ENCODE measurements at places on chromosomes 7 and 10.

GRCh38 chr7:69412331-69413146 lies 185.7 kb upstream of the AUTS2 start:
- no peak for DNase-seq

GRCh38 chr10:10367264-10367663 lies 650.4 kb upstream of the CELF2 start:
- DNase-seq, result no peak

GRCh38 chr7:1193593-1194424 lies 33.8 kb upstream of the ZFAND2A start:
- no peak for DNase-seq

DNA sequence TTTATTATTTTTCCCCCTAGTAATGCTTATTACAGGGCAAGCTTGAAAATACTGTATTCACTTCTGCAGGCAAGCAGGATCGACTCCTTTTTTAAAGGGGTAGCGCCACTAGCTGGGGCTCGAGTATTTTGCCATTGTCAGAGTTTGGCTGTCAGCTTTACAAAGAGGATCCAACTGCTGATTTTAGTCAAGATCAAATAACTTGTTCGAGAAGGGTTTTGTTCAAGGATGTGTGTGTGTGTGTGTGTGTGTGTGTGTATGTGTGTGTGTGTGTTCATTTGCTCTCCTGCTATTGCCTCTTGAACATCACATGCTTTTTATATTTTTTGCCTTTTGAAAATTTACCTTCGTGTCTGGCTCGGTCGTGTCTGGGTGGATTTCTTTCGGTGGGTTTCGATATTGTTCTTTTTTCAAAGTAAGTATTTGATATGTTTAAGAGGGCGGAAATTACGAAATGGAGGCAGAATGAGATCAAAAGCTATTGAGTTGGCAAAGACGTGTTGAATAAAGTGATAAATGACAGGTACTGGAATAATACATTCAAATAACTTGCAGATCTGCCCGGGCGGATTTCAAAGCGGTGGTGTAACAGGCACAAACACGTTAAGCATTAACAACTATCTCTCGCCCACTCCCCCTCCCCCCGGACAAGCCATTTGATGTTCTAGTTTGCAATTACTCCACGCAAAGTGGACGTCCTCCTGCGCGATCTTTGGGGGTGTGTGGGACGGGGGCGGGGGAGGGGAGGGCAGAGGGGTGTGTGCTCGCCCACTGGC lies 1.1 kb downstream of the ARID5B start:
- no peak for DNase-seq

GRCh38 chr7:129615018-129615417 lies 3.5 kb downstream of the NRF1 start:
- DNase-seq, result no peak

GRCh38 chr10:132506711-132507408 lies 30.7 kb upstream of the INPP5A start:
- no peak for DNase-seq

GRCh38 chr10:114703377-114704107 lies 45.5 kb upstream of the ABLIM1 start:
- no peak for DNase-seq

GRCh38 chr7:43516581-43517342 lies 66.1 kb upstream of the STK17A start:
- DNase-seq, result no peak

DNA sequence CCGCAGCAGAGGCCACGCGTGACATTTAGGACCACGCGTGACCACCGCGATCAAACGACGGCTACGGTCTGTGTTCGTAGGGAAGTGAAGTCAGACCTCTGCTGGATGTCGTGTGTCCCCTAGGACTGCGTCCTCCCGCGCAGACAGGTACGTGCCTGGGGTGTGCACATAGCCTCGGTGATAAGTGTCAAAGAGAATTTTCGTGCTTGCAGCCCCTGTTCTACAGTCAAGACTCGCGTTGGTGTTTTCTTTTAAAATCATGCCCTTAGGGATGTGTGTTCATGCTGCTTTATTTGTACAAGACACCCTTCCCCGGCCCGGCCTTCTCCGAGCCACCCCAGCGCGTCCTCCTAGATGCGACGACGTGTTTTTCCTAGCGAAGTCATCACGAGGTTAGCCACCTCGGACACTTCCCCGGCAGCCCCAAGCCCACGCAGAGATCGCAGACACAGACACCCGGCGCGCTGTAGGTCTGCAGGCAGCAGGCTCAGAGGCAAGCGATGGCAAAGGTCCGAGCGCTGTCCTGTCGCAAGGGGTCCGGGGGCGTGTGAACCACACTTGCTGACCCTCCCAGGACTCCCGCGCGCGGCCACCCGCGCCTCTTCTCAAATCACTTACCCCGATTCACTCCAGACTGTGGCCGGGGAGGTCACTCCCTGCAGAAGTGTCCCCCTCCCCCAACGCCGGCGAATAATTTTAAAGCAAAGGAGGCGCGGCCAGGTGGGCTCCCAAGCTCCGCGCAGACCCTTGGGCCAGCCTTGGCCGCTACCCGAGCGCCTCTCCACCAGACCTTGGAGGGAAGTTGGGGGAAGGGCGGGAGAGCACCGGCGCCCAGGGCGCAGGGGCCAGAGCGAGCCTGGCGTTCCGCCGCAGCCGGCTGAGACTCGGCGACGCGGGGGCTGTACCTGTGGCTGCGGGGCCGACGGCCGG lies 552 bp downstream of the MKX start:
- no peak for DNase-seq

GRCh38 chr7:11170175-11170574 lies 196.5 kb downstream of the PHF14 start:
- no peak for DNase-seq

GRCh38 chr10:73932620-73933112 lies 21.7 kb downstream of the PLAU start:
- no peak for DNase-seq

GRCh38 chr10:5720182-5720581 lies 35.5 kb downstream of the TASOR2 start:
- DNase-seq, result no peak

DNA sequence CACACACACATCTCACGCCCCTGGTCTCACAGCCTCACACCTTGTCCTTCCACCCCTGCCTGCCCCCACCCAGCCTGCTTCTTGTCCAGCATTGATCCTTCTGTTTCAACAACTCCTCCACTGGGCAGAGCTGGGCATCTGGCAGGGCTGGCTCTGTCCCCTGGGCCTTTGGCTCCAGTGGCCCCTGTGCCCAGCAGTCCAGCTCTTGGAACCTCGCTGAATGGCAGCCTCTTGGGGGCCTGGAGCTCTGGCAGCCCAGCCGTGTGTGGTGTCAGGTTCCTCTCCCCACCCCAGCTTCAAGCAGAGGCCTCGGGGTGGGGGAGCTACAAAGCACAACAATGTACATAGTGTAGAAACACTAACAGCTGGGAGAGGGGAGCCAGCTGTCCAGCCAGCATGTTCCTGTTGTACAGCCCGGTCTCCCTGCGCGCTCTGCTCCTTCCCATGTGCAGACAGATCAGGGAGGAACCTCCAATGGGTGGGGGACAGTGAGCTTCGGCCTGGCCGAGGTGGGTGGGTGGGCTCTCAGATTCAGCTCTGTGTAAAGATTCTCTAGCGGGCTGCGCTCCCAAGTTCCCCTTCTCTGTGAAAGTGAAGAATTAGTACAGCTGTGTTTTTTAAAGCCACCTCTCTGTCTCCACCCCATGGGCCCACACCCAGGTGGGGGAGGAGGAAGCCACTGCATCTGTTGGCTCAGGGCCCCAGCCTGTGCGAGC lies 19.4 kb downstream of the ZMIZ2 start:
- no peak for DNase-seq

- DNase-seq, result no peak
Measured at GRCh38 chr10:12405342-12406320, 56.3 kb downstream of the CAMK1D start.

DNA sequence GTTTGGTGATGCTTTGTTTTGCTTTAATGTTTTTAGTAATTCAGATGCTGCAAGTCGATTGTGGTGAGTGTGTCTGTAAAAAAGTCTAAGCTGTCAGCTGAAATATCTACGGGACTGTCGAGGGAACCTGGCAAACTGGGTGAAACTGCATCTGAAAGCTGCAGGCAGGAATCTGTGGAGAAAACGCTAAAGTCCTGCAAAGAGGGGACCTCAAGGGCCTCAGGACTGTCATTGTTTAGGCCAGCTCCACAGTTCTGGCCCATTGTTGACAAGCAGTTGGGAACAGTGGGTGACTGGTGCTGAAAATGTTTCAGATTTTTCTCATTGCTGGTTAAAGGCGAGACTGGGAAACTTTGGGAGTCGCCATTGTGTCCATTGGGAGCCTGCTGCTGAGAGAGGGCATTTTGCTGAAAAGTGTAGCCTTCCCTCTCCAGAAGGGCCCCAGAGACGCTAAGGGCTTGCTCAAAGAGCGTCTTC lies 1.8 kb downstream of the HOXA2 start:
- no peak for DNase-seq

GRCh38 chr10:132557696-132558515 lies 20.3 kb downstream of the INPP5A start:
- no peak for DNase-seq

Data from stimulated activated CD8-positive, alpha-beta memory T cell treated with anti-CD3 and anti-CD28 coated beads, Interleukin-4, amount 100 ng/mL, for 1 hour (primary cell).